Activated effector memory CD4-positive, alpha-beta T cell treated with anti-CD3 and anti-CD28 coated beads, Interleukin-2, amount 50 U/mL, for 16 hours (primary cell): ENCODE measurements at places on chromosomes 3 and 15.

DNA sequence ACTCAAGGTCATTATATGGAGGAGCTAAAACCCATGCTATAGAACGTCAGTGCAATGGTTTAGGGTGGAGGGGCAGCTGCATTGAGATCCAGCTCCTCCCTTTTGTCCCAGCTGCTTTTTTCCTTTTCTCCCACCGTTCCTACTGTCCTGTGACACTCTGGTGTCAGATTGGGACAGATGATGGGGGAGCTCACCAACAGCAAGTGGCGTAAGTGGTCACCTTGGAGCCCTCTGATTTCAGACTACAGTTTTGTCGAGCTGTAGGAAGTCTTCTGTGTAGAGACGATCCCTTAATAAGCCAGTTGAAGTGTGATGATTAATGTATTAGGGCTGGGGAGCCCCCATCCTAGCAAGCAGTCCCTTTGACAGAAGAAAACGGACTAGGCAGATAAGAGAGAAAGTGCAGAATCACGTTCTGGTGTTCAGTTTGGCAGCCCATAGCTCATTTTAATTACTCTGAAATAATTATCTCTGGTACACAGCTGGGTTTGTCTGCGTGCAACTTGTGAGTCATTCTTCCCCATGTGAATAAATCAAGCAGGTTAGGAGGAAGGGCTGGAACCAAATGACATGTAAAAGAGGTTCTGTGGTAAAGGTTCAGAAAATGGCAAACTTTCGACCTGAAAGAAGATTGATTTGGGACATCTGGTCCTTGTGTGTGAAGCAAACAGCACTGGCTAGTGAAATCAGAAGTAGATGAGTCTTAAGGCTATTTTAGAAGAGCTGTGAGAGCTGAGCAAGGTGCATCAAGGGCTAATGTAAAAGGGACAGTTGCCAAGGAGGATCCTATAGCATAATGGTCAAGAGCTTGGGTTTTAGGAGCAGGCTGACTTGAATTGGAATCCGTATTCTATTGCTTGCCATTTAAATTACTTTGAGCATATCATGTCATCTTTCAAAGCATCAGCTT, 241.4 kb downstream of the EDEM1 start:
- no peak for DNase-seq

DNA sequence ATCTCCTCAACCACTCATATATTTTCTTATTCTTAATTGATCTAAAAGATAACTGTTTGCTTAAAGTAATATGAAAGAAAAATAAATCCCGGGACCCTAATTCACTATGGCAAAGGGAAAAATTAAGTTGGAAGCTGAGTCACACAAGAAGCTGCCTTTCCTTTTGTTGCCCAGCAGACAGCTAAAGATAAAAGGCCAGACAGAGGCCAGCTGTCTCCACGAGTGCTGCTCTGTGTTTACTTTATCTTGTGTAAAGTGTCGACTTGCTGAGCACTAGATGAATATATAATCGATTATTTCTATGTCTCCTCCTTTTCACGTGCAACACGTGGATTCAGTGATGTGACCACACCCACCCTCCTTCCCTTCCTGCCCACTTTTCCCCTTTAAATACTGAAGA, 52.8 kb upstream of the NSMCE3 start:
- DNase-seq: no peak

DNA sequence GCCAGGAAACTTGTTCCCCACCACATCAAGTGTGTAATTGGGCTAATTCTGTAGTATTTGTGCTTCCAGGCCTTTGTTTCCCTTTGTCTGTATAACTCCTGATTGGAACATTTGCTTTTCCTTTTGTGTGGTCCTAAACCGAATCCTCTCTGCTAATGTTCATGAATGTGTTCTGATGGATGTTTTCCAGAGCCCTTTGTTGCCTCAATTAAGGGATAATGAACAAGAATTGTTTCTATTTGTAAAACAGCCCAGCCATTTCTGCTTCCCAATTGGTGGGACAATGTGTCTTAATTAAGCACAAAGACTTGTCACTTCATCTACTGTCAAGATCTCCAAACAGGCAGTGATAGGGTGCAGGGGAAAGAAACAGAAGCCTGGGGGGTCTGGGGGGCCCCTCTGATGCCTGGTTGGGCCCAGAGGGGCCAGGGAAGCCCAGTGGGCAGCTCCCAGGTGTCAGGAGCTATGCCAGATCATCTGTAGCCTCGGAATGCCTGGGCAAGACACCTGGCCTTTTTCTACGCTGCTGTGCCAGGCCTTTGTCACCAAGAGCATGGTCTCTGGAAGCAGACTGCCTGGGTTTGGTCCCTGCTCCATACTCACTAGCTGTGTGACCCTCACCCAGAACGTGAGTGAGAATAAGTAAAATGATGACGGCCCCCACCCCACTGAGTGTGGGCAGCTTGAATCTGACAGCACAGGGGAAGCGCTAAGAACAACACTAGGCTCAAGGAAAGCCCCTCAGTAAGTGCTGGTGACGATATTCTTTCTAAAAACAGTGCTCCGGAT, 116.6 kb upstream of the PRR20G start:
- DNase-seq: no peak

DNA sequence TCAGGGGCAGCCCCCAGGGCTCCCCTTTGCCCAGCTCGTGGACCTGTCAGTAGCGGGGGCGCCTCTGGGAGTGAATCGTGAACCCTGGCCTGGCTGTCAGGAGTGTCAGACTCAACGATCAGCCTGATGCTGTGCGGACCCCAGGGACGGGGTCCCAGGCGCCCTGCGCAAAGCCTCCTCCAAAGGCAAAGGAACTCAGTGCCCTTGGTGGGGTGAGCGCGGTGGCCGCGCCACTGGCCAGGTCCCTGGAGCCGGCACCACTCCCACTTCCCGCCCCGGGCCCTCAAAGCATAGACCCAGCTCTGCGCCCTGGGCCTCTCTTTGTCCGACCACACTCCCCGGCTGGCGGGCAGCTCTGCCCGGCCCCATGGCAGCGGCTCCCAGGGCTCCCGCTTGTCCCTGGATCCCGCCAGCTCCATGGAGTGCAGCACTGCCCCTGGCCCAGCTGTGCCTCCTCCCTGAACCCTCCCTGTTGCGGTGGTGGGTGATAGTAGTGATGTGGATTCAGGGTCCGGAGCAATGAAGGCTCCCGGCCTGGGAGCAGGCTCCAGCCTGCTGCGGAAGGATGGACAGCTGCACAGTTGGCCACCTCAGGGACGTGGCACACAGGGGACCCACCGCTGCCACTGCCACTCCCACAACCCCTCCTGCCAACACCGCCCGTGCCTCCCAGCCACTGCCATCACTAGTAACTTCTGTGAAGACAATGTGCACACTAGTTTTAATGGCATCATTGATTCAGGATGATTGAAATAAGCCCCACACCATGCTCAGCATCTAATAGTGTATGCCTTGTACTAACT, 263.8 kb downstream of the ZBBX start:
- peak; percentile 60 for DNase-seq

- DNase-seq: no peak
Measured at GRCh38 chr3:43810797-43811196, 120.1 kb downstream of the ABHD5 start.

DNA sequence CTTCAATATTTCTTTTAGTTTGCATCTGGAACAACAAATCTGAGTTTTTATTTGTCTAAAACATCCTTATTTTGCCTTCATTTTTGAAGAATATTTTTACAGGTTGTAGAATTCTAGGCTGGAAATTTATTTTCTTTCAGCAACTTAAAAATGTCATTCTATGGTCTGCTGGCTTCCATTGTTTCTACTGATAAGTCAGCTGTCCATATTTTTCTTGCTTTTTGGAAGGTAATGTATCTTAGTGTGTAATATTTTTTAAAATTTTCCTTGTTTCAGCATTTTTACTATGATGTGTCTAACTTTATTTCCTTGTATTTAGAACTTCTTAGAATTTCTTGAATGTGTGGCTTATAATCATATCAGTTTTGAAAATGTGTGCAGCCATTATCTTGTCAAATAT, 37.0 kb downstream of the SEMA6D start:
- no peak for DNase-seq

DNA sequence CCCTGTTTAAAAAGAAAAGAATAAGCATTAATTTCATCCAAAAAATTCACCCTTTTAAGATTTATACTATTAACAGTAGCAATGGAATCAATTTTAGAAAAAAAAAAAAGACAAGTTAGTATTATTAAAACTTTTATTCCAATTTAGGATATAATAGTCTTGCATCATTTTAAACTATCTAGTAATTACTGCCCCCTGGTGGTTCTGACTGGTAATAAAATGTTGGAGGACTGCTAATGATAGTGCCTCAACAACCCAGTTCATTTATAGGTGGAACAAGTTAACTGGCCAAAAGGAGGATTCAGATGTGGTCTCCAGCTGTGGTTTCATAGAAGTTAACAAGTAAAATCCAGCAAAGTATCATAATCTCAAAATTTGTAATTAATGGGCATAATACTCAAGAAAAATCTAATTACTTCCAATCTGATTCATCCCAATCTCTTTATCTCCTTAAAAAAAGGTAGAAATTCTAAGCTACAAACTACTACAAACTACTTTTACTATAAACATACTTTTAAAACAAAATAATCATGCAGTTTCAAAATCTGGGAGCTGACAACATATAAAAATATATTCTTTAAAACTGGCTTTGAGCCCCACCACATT, 30.7 kb upstream of the WDR49 start:
- no peak for DNase-seq

- DNase-seq: no peak
Measured at GRCh38 chr3:120841264-120841663, 66.7 kb upstream of the STXBP5L start.

DNA sequence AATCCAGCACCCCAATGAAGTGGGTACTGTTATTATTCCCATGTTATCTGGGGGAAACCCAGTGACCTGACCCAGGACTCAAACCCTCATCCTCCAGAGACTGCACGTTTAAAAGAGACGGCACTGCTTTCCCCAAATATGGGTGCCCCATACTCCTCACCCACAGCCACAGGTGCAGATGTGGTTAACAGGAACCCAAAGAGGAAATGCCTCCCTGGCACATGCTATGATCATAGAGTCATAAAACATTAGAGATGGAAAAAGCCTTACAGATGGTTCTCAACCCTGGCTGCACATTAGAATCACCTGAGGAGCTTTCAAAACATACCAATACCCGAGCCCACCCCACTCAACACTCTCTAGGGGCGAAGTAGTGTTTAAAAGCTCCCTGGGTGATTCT, 111.5 kb downstream of the SEMA5B start:
- no peak for DNase-seq

DNA sequence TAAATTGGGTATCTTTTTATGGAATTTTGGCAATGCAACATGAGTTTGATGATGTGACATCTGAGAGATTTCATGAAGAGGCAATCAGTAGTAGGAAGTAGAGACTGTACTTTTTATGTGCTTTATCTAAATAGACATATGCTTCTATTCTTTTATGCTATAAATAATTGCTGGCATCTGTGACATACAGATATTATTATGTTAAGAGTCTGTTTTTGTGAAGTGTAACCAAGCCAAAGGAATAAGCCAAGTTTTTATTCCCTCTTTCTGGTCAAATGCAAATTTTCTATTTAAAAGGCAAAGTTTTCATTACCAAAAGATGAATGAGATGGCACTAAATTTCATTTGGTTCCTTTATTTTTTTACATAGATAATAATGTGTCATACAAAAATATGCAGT, 32.4 kb downstream of the PYDC2 start:
- DNase-seq: no peak

- no peak for DNase-seq
Measured at GRCh38 chr3:165513715-165514701, 317.8 kb upstream of the SLITRK3 start.

GRCh38 chr15:59549301-59550185, 62.0 kb upstream of the GCNT3 start:
- DNase-seq: no peak

GRCh38 chr3:107976202-107976800, 114.5 kb downstream of the CD47 start:
- DNase-seq: no peak

GRCh38 chr3:106161246-106161645, 292.4 kb upstream of the CBLB start:
- DNase-seq: no peak

- DNase-seq: no peak
Measured at GRCh38 chr15:67013696-67014095, 51.7 kb upstream of the SMAD3 start.

- DNase-seq: no peak
Measured at GRCh38 chr3:8755564-8756237, 13.7 kb downstream of the OXTR start.

GRCh38 chr3:107271787-107272387, 105.4 kb upstream of the CCDC54 start:
- DNase-seq: no peak

- DNase-seq: no peak
Measured at GRCh38 chr15:71224024-71224423, 108.8 kb downstream of the THSD4 start.

- DNase-seq: no peak
Measured at GRCh38 chr3:34758630-34759261, 880.6 kb upstream of the ARPP21 start.

- DNase-seq: no peak
Measured at GRCh38 chr15:52787123-52787503, 3.0 kb downstream of the ONECUT1 start.

- DNase-seq: no peak
Measured at GRCh38 chr15:90618330-90619125, 88.8 kb downstream of the CRTC3 start.

GRCh38 chr3:8365541-8365940, 136.1 kb upstream of the LMCD1 start:
- DNase-seq: no peak

GRCh38 chr3:73580343-73580742, 44.4 kb downstream of the PDZRN3 start:
- DNase-seq: no peak

DNA sequence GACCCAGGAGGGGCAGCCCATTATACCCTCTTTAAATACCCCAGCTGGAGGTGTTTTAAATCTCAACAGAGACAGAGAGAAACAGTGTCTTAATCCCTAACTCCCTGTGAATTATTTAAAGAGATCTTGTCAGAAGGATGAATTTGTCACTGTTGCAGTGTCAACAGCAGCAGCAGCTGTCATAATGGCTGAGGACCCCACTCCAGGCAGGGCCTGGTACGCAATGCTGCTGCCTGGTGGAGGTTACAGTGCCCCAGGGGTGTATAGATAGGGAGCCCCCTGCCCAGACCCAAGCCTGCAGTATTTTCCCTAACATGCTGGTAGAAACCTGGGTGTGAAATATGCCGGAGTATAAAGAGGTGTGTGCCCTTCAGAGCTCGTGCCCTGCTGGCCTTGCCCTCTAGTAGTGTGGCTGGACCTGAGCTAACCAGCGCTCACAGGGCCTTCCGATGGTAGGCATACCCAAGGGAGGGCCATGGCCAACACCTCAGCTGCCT, 143.0 kb downstream of the EPHB1 start:
- DNase-seq: no peak

DNA sequence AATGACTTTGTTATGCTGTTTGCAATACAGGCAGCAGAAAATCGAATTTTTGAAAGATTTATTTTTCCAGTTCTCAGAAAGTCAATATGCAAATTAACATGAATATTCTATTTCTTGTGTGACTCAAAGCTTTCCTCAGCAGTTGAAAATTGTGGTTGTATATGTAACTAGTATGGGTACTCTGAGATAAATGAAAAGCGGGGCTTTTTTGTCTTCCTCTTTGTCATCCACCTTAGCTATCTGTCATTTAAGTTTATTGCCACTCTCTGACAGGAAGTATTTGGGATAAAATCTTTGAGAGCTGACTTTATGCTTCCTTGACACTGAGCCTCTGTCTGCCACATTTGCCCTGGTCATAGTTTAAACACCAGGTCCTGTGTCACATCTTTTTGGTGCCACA, 91.5 kb downstream of the ATG7 start:
- no peak for DNase-seq
